ENCODE measurements at places on chromosomes 1 and 21.

DNA sequence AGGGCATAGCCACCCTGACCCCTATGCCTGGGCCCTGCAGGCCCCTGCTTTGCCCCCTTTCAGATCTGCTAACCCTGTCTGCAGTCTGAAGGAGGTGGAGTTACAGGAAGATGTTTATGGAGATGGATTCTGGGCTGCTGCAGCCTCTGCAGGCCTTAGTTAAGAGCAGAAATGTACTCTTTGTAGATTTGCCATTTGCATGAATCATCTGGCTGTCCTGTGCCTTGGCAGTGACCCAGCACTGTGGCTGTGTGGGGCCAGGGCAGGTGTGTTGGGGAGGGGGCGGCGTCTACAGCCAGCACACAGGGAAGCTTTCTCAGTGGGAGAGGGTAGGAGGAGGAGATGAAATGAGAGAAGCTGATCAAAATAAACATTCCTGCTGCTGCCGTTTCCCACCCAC lies 867.3 kb downstream of the PLA2G4A start:
- no peak for DNase-seq

GRCh38 chr1:206127336-206127735 lies 10.1 kb upstream of the AVPR1B start:
- DNase-seq = no peak

- no peak for DNase-seq
Observed at GRCh38 chr21:44855572-44855971, 17.9 kb downstream of the PTTG1IP start.

DNA sequence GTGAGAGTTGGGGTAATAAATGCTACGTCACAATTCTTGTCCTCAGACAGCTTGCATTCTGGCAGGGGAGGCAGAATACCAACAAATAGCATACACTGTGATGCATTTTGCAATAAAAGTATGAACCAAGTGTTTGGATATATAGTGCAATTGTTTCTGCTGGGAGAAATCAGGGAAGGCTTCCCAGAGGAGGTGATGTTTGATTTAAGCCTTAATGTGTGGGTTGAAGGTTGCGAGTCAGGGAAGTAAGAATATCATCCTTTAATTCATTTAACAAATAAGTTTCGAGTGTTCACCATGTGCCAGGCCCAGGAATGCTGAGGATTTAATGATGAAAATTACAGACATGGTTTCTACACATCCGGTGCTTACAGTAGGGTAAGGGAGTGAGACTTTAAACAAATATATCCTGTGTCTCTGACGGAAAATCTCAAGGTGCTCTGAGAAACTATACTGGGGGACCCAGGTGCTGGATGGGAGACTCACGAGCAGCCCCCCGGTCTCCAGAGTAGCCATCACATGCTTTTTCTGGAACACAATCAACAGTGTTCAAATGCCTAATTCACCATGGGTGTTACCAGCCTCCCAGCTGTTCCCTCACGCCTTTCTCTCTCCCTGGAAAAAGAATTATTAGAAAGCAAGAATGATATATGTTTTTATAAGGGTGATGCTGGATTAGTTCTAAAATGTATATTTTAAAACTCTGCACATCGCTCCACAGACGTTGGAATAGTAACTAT lies 31.7 kb downstream of the RASSF5 start:
- no peak for DNase-seq

DNA sequence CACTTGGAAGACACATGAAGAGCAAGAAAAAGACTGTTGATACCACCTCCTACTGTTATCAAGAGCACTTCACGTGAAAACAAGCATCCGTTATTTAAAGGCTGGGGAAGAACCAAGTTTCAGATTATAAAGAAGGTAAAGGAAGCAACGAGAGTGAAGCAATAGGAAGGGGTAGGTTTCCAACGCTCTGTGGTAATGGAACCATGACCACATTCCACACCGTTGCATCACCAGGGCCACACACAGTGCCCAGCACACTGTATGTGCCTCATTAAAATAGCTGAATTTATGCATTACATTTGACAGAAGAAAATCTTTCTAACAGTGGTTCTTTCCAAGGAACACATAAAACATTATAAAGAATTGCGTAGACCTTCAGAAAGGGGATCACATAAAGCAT lies 435.8 kb downstream of the MRPL39 start:
- no peak for DNase-seq

DNA sequence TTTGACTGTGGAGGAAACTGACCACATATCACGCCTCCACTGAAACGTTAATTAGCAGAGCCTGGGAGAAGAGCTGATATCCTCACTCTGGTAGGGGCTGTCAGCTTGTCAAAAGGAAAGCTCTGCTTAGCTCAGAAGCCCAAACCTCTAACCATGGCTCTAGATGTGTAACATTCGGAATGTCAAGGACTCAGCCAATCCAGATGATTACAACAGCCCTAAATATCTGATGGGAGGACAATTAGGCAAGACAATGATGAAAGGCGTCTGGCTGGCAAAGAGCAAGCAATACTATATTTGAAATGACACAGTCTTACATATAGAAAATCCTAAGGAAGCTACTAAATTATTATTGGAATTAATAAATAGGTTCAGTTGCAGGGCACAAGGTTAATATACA lies 45.7 kb upstream of the COX20 start:
- no peak for DNase-seq
